ENCODE measurements at places on chromosomes 1 and 21. TPM values are rescaled to one million over a fixed set of nuclear protein-coding genes. Genes with fewer than 3 reads are reported as not detected.

GRCh38 chr1:36411674-36412648 lies 14.3 kb upstream of the LSM10 start:
- no peaks in the 10 kb centered on the region for H3K36me3 ChIP-seq
- no peak overlapping the region for H3K27ac ChIP-seq
- no peaks in the 10 kb centered on the region for H3K27me3 ChIP-seq
- no peak overlapping the region for H3K4me3 ChIP-seq

Gene PDZK1IP1
- total RNA-seq, result 3.7 TPM

- H3K4me3 ChIP-seq, result no peak overlapping the region
- no peaks in the 10 kb centered on the region for H3K36me3 ChIP-seq
- no peak for DNase-seq
These were observed 84.4 kb upstream of the HOOK1 start for GRCh38 chr1:59730302-59730701.

DNA sequence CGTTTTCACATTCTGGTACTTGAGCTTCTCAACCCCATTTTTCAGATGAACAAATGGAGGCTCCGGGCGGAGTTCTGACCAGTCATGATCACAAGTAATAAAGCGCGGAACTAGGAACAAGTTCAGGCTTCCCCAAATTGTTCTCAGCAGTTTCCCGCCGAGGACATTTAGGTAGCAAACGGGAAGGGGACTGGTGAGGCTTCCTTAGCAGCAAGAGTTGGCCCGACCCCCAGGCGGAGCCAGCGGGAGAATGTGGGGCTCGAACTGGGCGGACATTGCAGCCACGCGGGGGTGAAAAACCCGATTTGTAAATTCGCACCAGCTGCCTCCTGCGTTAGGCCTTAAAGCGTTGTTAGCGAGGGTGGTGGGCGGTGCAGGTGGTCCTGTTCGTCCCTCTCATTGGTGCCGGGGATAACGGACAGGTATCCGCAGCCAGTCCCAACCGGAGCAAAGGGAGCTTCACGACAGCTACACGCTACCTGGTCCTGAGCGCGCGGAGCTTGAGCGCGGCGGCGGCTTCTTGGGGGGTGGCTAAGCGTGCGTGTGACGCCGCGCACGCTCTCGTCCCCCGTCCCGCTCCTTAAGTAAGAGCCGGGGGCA lies 15.3 kb downstream of the SEMA6C start:
- H3K4me1 ChIP-seq, result no peaks in the 10 kb centered on the region
- H3K4me3 ChIP-seq, result peak overlapping the region; percentile 1
- no peaks in the 10 kb centered on the region for H3K36me3 ChIP-seq
- H3K27ac ChIP-seq, result no peak overlapping the region
- H3K27me3 ChIP-seq, result no peaks in the 10 kb centered on the region

Gene VAV3
- total RNA-seq, result 7.2 TPM

DNA sequence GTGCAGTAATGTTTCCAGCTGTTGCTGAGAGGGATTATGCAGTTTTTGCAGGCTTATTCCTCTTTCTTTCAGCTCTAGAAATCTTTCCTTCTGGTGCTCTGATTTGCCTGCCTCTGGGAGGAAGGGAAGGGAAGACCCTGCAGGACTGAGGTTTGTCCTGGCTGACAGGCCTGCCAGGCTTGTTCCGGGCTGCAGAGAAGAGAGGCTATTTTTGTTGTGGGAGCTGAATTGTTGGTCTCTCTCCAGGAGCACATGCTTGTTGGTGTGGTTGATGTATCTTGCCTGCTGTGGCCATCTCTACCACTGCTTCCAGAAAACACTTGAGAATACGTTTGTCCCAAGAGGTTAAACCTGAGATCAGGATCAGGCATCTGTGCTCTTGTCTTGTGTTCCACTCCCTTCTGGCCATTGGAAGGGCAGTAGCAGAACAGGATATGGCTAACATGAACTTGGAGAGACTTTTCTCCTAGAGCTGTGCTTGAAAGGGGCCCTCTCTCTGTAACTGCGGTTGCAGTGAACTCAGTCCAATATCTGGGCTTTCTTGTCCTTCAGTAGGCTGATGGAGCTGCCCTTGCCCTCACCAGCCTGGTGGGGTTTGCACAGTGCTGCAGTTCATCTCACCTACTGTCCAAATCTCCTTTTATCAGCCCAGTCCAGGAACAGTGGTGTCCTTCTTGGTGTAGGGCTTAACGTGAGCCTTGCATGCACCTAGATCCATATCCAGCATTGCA lies 21.5 kb upstream of the SLC25A34 start:
- H3K27ac ChIP-seq, result no peak overlapping the region
- H3K4me1 ChIP-seq, result peaks cover 4% of the 10 kb centered on the region
- DNase-seq, result no peak
- no peak overlapping the region for H3K4me3 ChIP-seq

DNA sequence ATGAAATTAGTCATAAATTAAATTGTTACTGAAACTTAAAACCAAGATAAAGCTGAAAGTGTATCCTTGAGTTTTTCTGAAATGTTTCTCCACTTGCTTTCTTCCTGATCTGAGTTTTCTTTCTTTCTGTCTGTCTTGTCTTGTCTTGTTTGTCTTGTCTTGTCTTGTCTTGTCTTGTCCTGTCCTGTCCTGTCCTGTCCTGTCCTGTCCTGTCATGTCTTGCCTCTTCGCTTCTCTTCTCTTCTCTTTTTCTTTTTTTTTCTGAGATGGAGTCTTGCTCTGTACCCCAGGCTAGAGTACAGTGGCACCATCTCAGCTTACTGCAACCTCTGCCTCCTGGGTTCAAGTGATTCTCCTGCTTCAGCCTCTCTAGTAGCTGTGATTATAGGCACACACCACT lies 73.7 kb downstream of the ADGRL2 start:
- no peak overlapping the region for H3K4me3 ChIP-seq
- H3K27me3 ChIP-seq, result no peaks in the 10 kb centered on the region
- H3K4me1 ChIP-seq, result peaks cover 4% of the 10 kb centered on the region
- H3K27ac ChIP-seq, result no peak overlapping the region

- no peaks in the 10 kb centered on the region for H3K4me1 ChIP-seq
- H3K4me3 ChIP-seq, result no peak overlapping the region
- DNase-seq, result no peak
- no peak overlapping the region for H3K27ac ChIP-seq
- H3K27me3 ChIP-seq, result no peaks in the 10 kb centered on the region
These were observed 5.1 kb upstream of the SSR2 start for GRCh38 chr1:156025876-156026275.
